ENCODE measurements at places on chromosomes 2 and 18.
A peak's percentile ranks its signal among the peaks of the same experiment; 100 is the strongest.

- no peak for DNase-seq
Measured at GRCh38 chr2:101678379-101678778, 19.1 kb upstream of the MAP4K4 start.

DNA sequence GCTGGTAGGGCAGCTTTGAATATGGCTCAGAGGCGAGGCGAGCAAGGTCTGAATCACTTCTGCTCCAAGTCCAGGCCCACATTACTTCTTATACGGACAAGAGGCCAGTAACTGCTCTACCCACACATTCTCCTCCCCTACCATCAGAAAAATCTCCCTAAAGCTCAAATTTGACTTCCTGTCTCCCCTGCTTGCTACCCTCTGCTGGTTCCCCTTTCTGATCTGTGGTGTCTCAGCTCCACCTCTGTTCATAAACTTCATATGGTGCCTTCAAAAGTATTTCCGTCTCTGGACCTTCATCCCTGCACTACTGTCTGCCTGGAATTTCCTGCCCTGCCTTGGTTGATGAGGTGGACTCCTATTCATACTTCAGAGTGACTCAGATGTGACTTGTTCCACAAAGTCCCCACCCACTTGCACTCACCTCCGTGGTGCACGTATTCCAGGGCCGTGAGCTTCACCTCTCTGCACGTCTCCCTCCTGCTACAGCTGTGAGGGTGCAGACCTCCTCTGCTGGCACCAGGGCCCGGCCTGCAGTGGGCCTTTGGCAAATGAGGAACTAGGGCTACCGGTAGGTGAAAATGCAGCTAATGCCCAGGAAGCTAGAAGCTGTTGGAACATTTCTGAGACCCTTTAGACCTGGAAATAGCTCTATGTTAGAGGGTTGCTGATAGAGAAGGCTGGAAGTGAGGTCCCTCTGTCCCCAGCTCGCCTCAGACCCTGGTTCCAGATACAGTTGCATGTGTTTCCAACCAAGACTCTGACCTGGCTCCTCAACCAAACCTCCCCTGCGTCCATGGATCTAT lies 24.6 kb upstream of the KCMF1 start:
- peak; percentile 90 for DNase-seq

DNA sequence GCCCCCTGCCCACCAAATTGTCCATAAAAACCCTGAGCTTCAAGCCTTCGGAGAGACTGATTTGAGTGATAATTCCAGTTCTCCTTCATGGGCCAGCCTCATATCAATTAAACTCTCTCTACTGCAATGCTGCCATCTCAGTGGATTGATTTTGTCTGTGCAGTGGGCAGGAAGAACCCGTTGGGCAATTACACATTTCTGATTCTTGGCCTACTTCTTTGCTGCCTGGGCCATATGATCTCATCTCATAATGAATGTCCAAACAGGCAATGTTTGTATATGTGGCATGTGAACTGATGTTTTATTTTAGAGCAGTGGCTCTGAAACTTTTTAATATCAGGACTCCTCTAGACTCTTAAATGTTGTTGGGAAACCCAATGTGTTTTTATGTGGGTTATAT lies 101.2 kb upstream of the SLC38A11 start:
- no peak for DNase-seq

DNA sequence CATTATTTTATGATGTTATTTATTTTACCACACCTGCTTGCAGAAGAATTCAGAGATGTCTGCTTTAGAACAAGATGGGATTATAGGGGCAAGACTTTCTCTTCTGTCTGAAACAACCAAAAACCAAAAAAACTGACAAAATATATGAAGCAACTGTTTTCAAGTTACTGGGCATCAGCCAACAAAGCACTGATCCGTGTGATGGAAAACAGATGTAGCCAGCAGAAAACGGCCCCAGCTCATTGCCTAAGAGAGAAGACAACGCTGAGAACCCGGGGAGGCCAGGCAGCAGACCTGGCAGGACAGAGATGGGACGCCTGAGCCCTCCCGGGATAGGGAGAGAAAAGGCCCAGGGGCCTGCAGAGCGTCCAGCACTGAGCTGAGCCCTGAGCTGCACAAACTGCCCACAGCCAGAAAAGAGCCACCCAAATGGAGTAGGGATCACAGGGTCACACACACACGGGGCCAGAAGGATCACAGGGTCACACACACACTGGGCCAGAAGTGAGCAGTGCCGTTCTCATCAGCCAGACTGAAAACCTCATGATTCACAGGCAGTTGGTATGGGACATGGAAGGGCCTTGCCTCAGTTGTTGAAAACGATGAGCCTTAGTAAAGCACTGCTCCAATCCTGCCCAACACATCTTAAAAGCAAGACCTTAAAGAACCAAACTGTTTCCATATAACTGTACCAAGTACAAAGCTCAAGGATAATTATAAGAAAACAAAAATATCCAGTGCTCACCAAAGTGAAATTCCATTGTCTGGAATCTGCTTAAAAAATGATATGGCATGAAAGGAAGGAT lies 12.1 kb downstream of the PXDN start:
- peak; percentile 61 for DNase-seq

GRCh38 chr2:46165916-46166315 lies 131.3 kb upstream of the EPAS1 start:
- no peak for DNase-seq

- no peak for DNase-seq
Measured at GRCh38 chr2:231124838-231125568, at the start of gene HTR2B. TSS of gene HTR2B (minus strand) at chr2:231125042. CDS start at chr2:231123764, 1,278 bp downstream.

- DNase-seq = peak; percentile 78
Measured at GRCh38 chr2:48248251-48248933, 281.6 kb upstream of the STON1 start.

DNA sequence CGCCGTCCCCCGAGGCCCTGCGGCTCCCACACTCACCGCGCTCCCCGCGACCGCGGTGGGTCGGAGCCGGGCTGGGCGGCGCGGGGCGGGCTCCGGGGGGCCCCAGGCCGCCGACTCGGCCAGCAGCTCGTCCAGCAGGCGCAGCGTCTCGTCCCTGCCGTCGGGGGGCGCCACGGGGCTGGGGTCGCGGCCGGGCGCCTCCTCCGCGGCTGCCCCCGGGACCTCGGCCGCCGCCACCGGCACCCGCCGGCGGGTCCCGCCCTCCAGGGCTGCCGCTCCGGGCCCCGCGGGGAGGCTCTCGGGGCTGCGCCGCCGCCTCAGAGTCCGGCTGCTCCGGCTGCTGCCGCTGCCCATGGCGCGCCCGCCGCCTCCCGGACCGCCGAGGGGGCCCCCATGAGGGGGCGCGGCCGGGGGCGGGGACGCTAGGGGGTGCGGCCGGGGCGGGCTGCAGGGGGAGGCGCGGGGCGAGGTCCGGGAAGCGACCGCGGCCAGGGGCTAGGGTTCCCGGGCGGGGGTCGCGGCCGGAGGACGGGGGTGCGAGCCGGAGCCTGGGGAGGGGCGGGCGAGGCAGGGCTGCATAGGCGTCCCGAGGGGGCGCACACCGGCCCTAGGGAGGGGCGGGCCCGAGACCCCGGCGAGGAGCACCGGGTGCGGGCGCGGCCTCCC lies at the start of gene CYS1:
Gene CYS1 (minus strand): TSS at position 542 of the 666 bp plus-strand sequence. CDS start 188 bp downstream, at position 354.
- DNase-seq = no peak

- DNase-seq = no peak
Measured at GRCh38 chr18:45522371-45522770, 92.9 kb upstream of the SLC14A2 start.

- no peak for DNase-seq
Measured at GRCh38 chr2:165193178-165193777, 10.6 kb downstream of the SCN3A start.

DNA sequence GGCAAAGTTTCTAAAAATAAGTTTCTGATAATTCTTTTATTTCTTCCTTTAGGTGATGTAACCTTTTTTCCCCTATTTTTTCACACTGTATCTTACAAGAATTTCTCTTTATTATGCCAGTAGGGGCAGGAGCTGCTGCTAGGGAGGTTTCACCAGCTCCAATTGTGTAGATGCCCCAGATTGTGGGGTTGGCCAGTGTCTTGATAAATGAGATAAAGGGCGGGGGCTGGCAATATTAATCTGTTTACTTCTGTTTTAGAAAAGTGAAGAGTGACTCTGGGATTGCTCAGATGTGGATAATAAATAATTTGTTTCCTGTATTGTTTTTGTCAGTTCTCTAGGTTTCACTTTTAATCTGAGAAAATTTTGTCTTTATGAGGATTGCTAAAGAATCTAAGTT lies 190.4 kb downstream of the MC4R start:
- DNase-seq = no peak

DNA sequence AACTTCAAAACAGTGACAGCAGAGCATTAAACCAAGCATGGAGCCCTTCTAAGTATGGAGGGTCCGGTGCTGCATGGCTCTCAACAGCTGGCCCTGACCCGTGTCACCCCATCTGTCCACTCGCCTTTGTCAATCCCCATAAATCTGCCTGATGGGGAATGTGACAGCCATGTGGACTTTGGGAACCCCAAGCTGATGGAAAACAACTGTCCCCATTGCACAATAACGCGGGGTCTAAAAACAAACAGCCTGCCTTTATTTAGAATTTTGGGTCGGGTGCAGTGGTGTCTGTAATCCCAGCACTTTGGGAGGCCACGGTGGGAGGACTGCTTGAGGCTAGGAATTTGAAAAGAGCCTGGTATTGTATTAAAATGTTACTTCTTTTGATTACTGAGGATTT lies 17.1 kb upstream of the THADA start:
- no peak for DNase-seq

DNA sequence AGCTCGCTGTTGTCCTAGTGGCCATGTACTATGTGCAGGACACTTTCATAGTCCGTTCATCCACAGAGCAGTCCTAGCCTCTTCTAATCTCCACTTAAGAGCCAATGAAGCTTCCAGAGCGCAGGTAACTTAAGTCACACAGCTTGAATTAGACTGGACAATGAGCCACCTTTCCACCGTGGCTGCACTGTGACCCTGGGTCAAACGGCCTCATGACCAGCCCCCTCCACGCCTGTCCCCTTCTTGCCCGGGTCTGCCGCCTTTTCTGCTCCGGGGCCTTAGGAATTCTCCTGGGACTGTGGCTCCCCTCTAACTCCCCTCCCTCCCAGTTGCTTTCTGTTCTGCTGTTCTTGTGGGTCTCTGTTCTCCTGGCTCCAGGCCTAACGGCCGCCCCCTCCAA lies 8.4 kb upstream of the PRKCE start:
- no peak for DNase-seq

GRCh38 chr2:33064349-33064801 lies 117.6 kb downstream of the LTBP1 start:
- no peak for DNase-seq

GRCh38 chr2:65999796-66000195 lies 435.1 kb upstream of the MEIS1 start:
- no peak for DNase-seq

DNA sequence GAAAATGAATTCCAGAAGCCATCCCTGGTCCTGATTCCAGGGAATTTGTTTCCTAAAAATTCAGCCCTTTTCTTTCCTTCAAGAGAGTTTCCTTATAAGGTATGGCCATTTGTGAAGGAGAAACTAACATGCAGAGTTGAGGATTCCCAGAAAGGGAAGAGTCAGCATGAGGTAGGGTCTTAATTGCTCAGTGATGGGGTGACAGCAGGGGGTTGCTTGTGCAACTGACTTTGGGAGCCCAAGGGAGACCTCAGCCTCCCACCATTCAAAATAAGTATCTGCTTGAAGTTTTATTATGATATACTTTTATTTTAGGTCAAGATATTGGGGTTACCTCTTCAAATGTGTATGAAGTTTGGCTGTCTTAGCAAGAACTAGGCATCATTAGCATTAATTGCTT lies 74.9 kb upstream of the CELF4 start:
- no peak for DNase-seq

DNA sequence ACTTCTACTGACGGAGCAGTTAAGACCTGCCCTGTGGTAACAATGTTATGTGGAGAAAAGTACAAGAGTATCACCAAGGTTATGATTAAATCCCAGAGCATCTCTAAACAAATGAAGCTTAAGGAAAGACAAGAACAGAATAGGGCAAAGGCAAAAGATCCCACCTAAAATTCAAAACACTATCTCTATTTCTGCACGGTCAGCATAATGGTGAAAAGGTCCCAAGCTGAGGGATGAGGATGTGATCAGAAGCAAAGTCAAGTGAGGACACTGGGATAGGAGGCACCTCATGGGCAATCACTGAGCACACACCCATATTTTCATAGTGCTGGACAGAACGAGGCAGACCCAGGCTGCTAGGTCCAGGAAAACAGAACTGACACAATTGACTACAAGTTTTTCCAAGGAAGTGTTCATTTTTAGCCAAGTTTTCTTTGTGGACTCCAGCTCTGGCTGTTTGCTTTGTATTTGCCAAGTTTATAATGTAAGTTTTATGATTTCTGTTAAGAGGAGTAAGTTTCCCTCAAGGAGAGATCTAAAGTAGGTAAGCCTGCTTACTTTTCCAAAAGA lies 77.8 kb downstream of the NCKAP5 start:
- DNase-seq = no peak

- DNase-seq = no peak
Measured at GRCh38 chr2:158717366-158718195, 77.5 kb upstream of the DAPL1 start.

GRCh38 chr2:215603440-215603839 lies 167.6 kb upstream of the FN1 start:
- DNase-seq = no peak

All from kidney epithelial cell (primary cell).